Common myeloid progenitor, CD34-positive (primary cell): ENCODE measurements at places on chromosomes 1 and 21.

GRCh38 chr1:69120817-69121216 is 446.9 kb upstream of the LRRC7 start:
- no peak for DNase-seq

- no peak for DNase-seq
These were observed 6.9 kb upstream of the F13B start for GRCh38 chr1:197073978-197074377.

DNA sequence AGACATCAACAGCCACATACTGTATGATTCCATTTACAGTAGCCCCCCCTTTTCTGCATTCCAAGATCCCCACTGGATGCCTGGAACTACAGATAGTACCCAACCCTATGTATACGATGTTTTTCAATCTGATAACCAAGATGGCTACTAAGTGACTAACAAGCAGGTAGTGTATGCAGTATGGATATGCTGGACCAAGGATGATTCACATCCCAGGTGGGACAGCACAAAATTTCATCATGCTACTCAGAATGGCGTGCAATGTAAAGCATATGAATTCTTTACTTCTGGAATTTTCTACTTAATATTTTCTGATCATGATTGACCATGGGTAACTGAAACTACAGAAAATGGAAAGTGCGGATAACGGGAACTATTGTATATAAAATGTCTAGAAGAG is 30.0 kb upstream of the MRPS6 start:
- no peak for DNase-seq

DNA sequence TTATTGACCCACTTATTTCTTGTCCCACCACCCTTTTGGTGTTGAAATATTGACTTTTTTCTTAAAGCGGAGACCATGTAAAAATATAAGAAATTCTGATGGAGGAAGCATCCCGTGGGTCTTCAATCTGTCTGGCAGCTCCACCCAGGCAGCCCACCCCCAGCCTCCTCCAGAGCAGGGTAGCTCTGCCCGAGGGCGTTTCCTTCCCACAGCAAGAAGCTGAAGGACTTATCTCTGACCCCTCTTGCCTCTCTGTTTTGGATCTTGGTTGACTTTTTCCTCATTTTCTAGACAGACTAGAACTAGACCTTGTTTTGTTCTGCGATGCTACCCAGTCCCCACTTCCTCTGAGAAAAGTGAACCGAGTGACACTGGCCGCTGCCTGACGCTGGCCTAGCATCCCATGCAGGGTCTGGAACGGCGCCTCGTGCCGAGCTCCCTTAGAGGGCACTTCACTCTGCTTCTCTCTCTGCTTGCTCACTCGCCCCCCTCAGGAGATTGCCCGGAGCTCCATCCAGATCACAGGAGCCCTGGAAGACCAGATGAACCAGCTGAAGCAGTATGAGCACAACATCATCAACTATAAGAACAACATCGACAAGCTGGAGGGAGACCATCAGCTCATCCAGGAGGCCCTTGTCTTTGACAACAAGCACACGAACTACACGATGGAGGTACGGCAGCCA is 40.4 kb upstream of the MTR start:
- DNase-seq, result no peak

DNA sequence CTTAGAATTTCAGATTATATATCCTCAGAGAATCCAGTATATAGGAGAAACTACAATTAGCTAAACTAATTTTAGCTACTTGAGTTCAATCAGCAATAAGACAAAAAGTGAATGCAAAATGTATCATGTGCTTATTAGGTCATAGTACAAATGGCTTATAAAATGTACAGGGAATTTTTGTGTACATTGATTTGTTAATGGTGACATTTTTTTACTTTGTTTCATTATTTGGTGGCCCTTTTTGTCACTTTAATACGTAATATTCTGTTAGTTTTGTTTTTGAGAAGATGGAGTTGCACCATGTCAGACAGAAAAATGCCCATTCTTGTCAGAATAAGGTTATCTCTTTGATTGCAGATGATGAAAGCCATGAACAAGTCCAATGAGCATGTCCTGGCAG is 33.6 kb downstream of the CC2D1B start:
- DNase-seq, result no peak

GRCh38 chr1:15703562-15703961 is 19.4 kb downstream of the PLEKHM2 start:
- no peak for DNase-seq

DNA sequence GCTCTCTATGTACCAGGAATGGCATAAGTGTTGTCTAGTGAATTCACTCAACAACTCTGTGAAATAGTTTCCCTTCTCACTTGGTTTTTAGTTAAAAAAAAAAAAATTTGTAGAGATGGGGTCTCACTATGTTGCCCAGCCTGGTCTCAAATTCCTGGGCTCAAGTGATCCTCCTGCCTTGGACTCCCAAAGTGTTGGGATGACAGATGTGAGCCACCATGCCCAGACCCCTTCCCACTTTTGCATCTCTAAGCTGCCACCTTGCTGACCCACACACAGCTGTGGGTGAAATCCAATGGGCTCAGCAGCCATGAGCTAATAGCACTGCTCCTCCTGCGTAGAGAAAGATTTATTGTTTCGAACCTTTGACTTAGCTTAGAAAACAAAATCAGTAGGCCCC is 33.5 kb downstream of the NEK2 start:
- DNase-seq, result no peak
